ENCODE measurements at places on chromosomes 13 and 19.

DNA sequence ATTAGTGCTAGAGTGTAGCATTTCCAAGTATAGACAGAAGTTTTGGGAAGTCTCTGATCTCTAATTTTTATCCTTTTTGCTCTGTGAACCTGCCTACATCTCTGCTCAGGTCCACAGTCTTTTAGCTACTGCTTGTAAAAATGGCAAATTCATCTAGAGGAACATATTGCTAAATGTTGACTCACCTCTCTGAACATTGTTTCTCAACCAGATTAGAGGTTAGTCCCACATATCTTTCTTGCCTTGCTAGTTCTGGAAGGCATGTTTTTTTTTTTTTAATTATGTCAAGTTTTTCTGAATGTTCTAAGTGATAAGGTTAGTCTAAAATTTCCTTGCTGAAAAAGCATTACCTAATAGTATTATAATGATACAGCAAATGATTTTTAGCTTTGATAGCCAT lies 2889.6 kb upstream of the PCDH20 start:
- no peak for DNase-seq

- DNase-seq, result no peak
Measured at GRCh38 chr13:47081246-47081645, 184.4 kb upstream of the HTR2A start.

GRCh38 chr19:53511933-53512374 lies 26.0 kb upstream of the ZNF331 start:
- peak; percentile 32 for DNase-seq

GRCh38 chr13:20465218-20465879 lies 60.3 kb downstream of the CRYL1 start:
- no peak for DNase-seq

DNA sequence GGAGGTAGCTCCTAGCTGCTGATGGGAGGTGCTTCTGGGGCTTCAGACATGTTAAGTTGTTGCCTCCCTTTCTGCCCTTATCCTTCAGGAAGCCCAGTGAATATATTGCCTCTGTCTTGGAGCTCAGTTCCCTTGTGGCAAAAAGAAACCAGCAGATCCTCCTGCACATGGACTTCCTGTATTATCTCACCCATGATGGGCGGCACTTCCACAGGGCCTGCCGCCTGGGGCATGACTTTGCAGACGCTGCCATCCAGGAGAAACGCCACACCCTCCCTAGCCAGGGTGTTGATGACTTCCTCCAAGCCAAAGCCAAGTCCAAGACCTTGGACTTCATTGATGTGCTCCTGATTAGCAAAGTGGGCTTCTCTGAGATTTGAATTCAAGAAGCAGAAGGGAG lies 6.0 kb upstream of the CYP4F12 start:
- DNase-seq, result no peak

Measured in stimulated activated CD4-positive, alpha-beta T cell treated with anti-CD3 and anti-CD28 coated beads, Interleukin-2, amount 100 ng/mL, for 48 hours (primary cell).